Epithelial cell of proximal tubule (primary cell): ENCODE measurements at places on chromosomes 5 and 9.

DNA sequence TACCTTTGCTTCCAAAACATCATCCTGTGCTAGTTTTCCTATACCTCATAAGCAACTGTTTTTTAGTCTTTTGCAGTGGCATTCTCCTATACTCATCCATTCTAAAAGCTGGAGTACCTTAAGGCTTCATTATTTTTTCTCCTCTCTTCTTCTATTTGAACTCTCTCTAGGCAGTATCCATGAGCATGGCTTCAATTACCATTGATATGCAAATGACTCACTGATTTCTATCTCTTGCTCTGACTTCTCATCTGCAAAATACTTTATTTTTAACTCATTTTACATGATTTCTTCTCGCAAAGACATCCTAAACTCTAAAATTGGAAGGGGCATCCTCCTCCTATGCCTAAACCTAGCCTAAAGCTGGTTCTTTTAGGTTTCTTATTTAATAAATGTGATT lies 365.1 kb upstream of the NUDT12 start:
- no peak for DNase-seq

GRCh38 chr5:38994324-38994927 lies 79.8 kb downstream of the RICTOR start:
- no peak for DNase-seq

- no peak for DNase-seq
Measured at GRCh38 chr5:173237143-173237874, 2.3 kb upstream of the NKX2-5 start.

DNA sequence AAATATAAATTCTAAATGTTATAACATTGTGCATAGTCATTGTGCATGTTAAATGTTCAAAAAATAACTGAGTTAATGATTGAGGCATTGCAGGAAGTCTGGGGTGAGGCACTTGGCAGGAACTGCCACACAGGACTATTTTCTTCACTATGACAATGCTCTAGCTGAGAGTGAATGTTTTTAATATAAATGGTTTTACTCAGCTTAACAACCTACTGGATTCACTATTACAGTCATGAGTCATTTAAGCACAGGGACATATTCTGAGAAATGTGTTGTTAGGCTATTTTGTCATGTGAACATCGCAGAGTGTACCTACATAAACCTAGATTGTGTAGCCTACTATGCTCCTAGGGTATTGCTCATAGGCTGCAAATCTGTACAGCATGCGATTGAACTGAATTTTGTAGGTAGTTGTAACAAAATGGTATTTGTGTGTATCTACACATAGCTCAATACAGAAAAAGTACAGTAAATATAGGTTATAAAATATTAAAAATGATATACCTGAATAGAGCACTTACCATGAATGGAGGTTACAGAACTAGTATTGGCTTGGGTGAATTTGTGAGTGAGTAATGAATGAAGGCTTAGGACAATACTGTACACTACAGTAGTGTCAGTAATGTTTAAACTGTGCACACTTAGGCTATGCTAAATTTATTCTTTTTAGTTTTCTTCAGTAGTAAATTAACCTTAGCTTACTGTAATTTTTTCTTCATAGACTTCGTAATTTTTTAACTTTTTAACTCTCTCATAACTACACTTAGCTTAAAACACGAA lies 346.1 kb upstream of the PTGER4 start:
- peak; percentile 72 for DNase-seq

DNA sequence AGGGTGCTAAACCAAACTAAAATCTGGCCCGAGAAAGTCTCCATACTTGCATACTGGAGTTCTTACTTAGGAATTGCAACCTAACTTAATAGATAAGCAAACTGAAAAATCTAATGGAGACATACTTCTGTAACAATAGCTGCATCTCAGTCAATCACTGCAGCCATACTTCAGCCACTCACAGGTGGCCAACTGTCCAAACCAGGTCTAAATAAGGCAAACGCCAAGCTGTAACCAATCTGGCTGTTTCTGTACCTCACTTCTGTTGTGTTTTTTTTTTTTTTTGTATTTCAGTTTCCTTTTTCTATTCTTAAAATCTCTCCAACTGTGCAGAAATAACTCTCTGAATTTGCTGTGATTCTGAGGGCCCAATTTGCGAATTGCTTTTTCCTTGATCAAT lies 4.4 kb upstream of the NDUFB6 start:
- no peak for DNase-seq

DNA sequence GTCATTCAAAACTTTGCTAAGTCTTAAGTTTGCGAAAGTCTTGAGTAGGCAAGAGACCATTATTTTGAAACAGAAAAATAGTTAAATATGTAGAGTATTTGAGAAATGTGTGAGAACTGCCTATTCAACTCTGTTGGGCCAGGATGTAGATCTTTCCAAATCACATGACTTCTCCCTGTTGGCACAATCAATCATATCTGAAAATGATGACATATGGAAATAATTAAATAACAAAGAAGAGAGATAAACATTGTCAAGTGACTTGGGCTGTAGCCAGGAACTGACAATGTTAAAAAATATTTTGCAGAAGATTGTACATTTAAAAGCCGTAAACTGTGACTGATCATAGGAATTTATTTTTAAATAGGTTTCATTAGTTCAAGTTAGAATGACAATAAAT lies 104.6 kb upstream of the IL6ST start:
- no peak for DNase-seq

GRCh38 chr5:41878643-41879478 lies 8.6 kb upstream of the OXCT1 start:
- no peak for DNase-seq

DNA sequence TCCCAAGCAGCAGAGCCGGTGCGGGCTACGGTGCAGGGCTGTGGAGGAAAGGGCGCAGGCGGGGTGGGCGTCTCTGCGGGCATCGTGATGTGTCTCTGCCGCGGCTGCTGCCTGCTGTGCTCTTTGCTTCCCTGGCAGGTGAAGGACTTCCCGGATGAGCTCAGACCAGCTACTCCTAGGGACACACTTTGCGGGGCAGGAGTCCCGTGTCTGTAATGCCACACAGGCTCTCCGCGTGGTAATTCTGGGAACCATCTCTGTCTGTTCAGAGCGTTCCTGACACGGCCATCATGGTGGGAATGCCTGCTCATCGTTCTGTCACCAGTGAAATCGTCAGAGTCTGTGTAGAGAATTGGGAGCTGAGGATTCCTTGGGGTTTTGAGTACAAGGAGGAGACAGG lies 235.5 kb downstream of the FANCC start:
- no peak for DNase-seq

DNA sequence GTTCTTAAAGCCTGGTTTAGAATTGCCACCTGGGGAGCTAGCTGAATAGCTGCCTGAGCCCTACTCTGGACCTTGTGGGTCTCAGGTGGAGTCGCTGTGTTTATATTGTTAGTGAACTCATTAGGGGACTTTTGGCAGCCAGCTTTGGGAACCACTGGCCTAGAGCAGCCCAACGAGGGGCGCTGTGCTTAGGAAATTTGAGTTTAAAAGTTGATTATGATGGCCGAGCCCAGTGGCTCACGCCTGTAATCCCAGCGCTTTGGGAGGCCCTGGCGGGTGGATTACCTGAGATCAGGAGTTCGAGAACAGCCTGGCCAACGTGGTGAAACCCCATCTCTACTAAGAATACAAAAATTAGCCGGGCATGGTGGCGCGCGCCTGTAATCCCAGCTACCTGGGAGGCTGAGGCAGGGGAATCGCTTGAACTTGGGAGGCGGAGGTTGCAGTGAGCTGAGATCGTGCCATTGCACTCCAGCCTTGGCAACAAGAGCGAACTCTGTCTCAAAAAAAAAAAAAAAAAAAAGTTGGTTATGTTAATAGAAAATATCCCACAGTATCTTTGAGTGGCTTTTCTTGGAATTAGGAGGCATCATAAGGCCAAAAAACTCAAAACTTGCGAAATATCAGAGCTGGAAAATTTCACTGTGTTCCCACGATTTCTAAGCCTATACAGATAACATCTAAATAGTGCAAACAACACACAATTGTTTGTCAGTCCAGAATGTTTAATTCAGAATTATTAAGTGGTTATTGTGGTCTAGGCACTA lies 809 bp downstream of the MCCC2 start:
- no peak for DNase-seq

GRCh38 chr9:130042885-130043653 lies at the start of gene FNBP1:
Gene FNBP1, minus strand, starts transcription at chr9:130043189. Its CDS starts 214 bp downstream, at chr9:130042975.
- no peak for DNase-seq

DNA sequence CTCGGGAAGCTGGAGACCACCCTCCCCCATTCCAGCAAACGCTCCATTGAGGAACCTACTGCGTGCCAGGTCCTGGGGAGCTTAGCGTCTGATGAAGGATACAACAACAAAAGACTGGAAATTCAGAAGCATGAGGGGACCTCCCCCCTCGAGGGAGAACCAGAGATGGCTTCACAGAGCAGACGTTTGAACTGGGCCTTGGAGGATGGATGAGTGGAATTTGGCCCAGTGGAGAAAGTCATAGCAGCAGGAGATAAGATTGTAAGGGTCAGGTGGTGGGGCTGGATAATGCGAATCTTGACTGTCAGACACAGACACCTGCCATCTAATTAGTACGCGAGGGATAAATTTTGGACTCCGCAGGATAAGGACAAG lies 1.2 kb upstream of the SLC25A51 start:
- DNase-seq: no peak

DNA sequence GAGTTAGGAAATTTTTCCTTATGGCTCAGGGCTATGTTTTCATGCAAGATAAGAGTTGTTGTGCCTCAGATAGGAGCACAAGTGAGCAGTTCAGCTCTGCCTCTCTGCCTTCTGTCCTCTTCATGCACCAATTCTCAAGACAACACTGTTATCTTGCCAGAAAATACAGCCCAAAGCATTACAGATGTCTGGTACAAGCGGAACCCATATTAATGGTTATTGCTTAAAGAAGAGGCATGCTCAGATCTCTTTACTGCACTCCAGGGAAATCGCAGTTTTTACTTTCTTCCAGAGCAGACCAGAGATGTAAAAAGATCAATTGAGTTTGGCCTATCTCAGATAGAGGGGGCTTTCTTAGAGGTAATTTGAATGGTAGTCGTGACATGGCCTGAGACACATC lies 361.6 kb upstream of the WWC1 start:
- no peak for DNase-seq

- no peak for DNase-seq
Measured at GRCh38 chr9:127981559-127982121, 851 bp upstream of the EEIG1 start.

DNA sequence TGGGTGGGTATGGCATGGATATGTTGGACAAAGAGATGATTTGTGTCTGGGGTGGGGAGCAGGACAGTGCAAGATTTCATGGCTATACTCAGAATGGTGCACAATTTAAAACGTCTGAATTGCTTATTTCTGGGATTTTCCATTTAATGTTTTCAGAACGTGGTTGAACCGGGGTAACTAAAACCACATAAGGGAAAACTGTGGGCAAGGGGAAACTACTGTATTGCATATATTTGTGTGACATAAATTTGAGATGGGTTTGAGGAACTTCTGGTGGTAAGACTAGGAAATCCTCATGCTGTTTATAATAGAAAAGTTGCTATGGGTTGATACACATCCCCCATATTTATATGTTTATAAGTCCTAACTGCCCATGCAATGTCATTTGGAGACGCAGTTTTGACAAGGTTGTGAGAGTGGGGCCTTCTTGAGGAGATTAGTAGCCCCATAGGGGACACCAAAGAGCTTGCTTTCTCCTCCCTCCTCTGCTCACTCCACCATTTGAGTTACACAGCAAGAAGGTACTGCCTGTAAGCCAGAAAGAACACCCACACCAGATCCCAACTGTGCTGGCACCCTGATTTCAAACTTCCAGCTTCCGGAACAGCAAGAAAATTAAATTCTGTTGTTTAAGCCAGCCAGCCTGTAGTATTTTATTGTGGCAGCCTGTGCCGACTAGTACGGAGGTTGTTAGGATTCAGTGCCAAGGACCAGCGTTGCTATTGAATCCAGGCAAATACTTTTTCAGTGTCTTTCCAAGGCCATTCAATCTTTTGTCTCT lies 2118.9 kb downstream of the MAT2B start:
- DNase-seq: no peak

GRCh38 chr9:134229466-134230091 lies 65.2 kb upstream of the RNU6ATAC start:
- DNase-seq: no peak

- DNase-seq: no peak
Measured at GRCh38 chr5:139392678-139393496, 2.0 kb downstream of the PROB1 start.

GRCh38 chr5:5264727-5265126 lies 124.6 kb downstream of the ADAMTS16 start:
- DNase-seq: no peak

DNA sequence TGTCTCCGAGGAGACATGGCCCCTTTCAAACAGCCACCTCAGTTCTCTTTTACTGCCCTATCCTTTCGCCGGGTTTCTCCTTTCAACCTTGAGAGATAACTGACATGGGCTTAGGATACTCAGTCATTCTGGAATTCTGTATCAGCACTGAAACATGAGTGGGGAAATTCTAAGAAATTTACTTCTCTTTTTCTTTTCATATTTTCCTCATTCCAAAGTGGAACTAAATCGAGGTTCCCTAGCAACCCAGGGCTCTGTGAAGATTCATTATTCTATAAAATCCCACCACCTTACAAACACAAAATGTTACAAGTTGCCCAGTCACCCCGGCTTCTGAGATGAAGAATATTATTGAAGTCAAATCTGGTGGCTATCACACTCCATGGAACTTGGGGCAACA lies 319.2 kb downstream of the ENC1 start:
- DNase-seq: no peak

DNA sequence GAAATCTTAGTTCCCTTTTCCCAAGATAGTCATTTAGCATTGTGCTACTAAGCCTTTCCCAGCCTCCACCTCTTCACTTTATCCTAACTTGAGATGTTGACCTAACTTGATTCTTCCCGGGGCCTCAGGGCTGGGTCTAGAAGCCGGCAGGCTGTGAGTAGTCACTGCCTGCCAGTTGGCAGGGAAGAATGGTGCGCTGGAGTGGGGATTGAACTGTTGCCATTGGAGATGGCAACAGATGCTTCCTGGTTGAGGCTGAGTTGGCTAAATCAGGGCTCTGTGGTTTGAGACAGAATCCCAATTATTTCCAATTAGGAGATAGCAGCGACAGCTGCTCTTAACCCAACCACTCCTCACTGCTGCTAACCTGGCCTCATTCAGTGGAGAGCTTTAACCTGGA lies 343.1 kb downstream of the BRINP1 start:
- no peak for DNase-seq

GRCh38 chr5:163407034-163407655 lies 30.2 kb upstream of the CCNG1 start:
- DNase-seq: no peak

DNA sequence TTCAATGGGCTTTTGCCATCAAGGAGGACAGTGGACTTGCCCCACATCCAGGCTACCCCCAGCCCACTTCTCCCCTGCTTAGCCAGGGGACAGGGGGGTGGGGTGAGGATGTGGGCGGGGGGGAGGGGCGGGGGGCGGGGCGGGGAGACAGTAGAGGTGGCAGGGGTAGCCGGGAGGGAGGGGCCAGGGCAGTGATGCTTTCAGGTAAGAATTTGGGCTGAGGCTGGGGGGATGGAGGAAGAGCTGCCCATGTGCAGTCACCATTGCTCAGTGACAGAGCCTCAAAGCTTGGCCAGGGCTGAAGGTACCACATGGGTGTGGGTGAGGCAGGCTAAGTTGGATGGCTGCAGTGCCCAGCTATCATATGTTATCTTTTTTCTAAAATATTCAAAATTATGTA lies 40.7 kb upstream of the HNRNPA0 start:
- DNase-seq: no peak
